Smooth muscle cell of trachea (primary cell): ENCODE measurements at places on chromosomes 2 and 18. TPM values are rescaled to one million over a fixed set of nuclear protein-coding genes. Genes with fewer than 3 reads are reported as not detected.

TUBA3E gene
- not detected in 2 replicates for total RNA-seq

GATA6 gene
- 5.7 and 7.9 TPM in 2 replicates for total RNA-seq

NXPH2 gene
- not detected in 2 replicates for total RNA-seq

SPR gene
- 20.5 and 32.6 TPM in 2 replicates for total RNA-seq

GPBAR1 gene
- not detected in 2 replicates for total RNA-seq

ATG16L1 gene
- 28.1 and 31.0 TPM in 2 replicates for total RNA-seq

GALNT14 gene
- total RNA-seq, result 0.66 and 1.7 TPM in 2 replicates

RUFY4 gene
- total RNA-seq, result not detected in 2 replicates

NEU2 gene
- total RNA-seq, result not detected in 2 replicates

SLC14A1 gene
- total RNA-seq, result 62.7 and 81.0 TPM in 2 replicates

TUBB8B gene
- not detected in 2 replicates for total RNA-seq

CYRIA gene
- 4.3 and 4.5 TPM in 2 replicates for total RNA-seq

SMYD1 gene
- total RNA-seq, result not detected in 2 replicates

GALM gene
- 64.7 and 64.8 TPM in 2 replicates for total RNA-seq

TRIM43 gene
- total RNA-seq, result not detected in 2 replicates

METTL8 gene
- total RNA-seq, result 19.0 and 29.1 TPM in 2 replicates

PARD3B gene
- total RNA-seq, result 15.7 and 23.5 TPM in 2 replicates

ST6GAL2 gene
- under 0.01 TPM in 2 replicates for total RNA-seq

SERPINB3 gene
- total RNA-seq, result not detected in 2 replicates

ACYP2 gene
- 11.6 and 26.3 TPM in 2 replicates for total RNA-seq

THAP4 gene
- 34.6 and 54.3 TPM in 2 replicates for total RNA-seq

ECEL1 gene
- not detected in 2 replicates for total RNA-seq

ATF2 gene
- 48.8 and 57.6 TPM in 2 replicates for total RNA-seq

SKA1 gene
- 1.5 and 15.6 TPM in 2 replicates for total RNA-seq
